Fibroblast of lung (primary cell): ENCODE measurements at places on chromosomes 16 and 17. TPM values are rescaled to one million over a fixed set of nuclear protein-coding genes. Genes with fewer than 3 reads are reported as not detected.

The NDUFB10 gene
- 149 TPM in 2 replicates for total RNA-seq

DNA sequence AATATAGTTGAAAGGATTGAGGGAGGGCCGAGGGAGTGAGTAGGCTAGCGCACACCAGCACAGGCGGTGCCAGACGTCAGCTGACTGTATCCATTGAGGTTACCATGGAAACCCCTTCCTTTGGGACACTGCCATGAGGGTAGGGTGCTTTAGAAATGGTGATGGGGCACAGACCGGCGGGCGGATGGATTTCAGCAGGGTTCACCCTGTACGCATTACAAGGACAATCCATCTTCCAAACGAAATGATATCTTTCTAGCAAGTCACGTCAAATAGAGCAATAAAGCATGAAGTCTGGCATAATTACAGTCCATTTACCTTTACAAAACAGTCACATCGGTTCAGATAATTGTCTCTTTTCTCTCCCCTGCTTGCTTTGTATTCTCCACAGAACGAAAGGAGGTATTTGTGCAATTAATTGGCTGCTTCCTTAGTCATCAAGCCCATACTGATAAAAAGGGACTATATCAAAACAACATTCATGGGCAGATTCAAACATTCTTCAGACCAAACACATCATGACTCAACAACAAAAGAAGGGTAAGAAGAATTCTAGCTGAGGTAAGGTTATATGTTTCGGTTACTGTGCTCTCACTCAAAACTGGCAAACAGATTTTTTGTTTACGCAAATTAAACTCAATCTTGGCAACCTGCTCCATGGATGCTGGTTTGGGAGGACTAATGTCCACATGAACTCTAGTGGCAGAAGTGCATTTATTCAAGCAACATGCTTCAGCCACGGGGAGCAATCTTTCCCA lies 140.6 kb downstream of the CDK5R1 start:
- DNase-seq: peak; percentile 33
- no peaks in the 10 kb centered on the region for H3K27me3 ChIP-seq
- H3K4me3 ChIP-seq: no peak overlapping the region

The HID1 gene
- under 0.01 and 0.17 TPM in 2 replicates for total RNA-seq

The CDK5R1 gene
- 0.33 and 0.51 TPM in 2 replicates for total RNA-seq

- H3K27ac ChIP-seq: no peak overlapping the region
- DNase-seq: no peak
- no peaks in the 10 kb centered on the region for H3K36me3 ChIP-seq
- H3K4me3 ChIP-seq: no peak overlapping the region
- no peaks in the 10 kb centered on the region for H3K4me1 ChIP-seq
Measured at GRCh38 chr16:23896832-23897821, 61.3 kb downstream of the PRKCB start.

DNA sequence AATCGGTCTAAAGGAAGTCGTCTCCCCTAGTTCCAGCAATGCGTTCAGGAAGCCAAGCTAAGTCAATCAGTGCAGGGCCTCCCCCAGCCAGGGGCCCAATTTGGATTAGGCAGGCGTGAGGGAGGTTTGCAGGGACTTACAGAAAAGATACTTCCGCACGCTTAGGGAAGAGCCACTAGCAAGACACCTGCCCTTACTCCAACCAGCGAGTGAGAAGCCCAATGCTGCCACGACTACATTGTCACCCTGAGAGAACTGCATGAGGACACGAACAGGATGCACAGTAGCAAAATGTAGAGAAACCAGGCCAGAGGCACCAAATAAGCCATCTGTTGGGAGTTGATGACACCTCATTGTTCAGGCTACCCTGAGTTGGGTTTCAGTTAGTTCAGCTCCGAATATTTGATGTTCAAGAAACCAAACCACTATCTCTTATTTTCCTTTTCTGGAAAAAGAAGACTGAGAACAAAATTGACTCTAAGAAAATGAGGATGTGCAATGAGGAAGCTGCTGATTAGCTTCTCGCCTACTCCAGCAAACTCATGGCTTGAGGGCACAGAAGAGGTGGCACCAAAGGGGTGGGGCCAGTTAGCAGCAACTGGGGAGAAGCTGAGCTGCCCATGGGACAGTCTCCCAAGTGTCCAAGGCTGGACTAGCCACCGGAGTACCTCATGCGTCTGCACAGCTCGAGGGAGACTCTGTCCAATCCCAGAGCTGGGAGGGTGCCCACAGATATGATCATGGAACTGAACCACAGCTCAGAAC lies 29.3 kb downstream of the TK2 start:
- peaks cover 20% of the 10 kb centered on the region for H3K4me1 ChIP-seq
- no peak overlapping the region for H3K27ac ChIP-seq
- no peak for DNase-seq
- no peak overlapping the region for H3K4me3 ChIP-seq
- H3K27me3 ChIP-seq: no peaks in the 10 kb centered on the region
- no peaks in the 10 kb centered on the region for H3K36me3 ChIP-seq

DNA sequence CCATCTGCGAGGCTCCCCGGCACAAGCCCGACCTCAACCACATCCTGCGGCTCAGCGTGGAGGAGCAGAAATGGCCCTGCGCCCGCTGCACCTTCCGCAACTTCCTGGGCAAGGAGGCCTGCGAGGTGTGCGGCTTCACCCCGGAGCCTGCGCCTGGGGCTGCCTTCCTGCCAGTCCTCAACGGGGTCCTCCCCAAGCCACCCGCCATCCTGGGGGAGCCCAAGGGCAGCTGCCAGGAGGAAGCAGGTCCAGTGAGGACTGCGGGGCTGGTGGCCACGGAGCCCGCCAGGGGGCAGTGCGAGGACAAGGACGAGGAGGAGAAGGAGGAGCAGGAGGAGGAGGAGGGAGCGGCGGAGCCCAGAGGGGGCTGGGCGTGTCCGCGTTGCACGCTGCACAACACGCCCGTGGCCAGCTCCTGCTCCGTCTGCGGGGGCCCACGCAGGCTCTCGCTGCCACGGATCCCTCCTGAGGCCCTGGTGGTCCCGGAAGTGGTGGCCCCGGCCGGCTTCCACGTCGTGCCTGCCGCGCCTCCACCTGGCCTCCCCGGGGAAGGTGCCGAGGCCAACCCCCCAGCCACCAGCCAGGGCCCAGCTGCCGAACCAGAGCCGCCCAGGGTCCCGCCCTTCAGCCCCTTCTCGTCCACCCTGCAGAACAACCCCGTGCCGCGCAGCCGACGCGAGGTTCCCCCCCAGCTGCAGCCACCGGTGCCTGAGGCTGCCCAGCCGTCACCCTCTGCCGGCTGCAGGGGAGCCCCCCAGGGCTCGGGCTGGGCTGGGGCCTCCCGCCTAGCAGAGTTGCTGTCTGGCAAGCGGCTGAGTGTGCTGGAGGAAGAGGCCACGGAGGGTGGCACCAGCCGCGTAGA lies 13.1 kb upstream of the PRR35 start:
- H3K27me3 ChIP-seq: no peaks in the 10 kb centered on the region
- no peak overlapping the region for H3K27ac ChIP-seq
- no peaks in the 10 kb centered on the region for H3K4me1 ChIP-seq
- no peak overlapping the region for H3K4me3 ChIP-seq
- DNase-seq: peak; percentile 22

The MSLN gene
- not detected in 2 replicates for total RNA-seq
